ENCODE measurements at places on chromosomes 5 and 9. TPM values are rescaled to one million over a fixed set of nuclear protein-coding genes. Genes with fewer than 3 reads are reported as not detected.

DNA sequence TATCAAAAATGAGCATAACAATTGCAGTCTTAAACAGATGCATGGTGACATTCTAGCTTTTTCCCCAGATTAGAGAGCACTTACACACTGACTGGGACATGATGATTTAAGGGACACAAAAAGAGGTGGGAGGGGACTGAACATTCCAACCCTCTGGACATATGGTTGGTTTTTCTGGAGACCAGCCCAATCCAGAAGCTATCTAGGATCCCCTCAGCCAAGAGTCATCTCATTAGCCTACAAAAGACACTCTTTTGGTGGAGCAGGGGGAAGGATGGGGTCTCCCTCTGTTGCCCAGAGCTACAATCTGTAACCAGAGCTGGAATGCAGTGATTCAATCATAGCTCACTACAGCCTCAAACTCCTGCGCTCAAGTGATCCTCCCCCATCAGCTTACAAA lies 97.3 kb upstream of the IQGAP2 start:
- no peak for DNase-seq

GRCh38 chr9:116482740-116483139 lies 204.4 kb upstream of the TRIM32 start:
- DNase-seq = no peak

FKTN gene
- 6.0 TPM for total RNA-seq

- no peak for DNase-seq
These were observed 18.4 kb downstream of the ENC1 start for GRCh38 chr5:74622122-74622521.

DNA sequence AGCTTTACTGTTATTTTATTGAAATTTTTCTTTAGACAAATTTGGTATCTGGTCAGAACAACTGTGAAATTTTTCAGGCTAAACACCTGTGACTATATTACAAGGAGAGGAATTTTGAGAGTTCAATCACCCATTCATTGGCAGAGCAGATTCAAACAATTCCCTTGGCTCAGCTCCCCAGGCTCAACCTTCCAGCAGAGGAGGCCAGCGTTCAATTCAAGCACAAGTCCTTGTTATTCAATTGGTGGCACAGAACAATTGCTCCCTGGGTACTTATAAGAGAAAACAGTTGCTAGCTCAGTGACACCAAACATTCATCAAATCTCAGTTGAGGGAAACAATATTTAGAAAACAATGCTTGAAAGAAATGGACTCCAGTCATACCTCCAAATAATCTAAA lies 83.3 kb downstream of the SUSD1 start:
- no peak for DNase-seq

DNA sequence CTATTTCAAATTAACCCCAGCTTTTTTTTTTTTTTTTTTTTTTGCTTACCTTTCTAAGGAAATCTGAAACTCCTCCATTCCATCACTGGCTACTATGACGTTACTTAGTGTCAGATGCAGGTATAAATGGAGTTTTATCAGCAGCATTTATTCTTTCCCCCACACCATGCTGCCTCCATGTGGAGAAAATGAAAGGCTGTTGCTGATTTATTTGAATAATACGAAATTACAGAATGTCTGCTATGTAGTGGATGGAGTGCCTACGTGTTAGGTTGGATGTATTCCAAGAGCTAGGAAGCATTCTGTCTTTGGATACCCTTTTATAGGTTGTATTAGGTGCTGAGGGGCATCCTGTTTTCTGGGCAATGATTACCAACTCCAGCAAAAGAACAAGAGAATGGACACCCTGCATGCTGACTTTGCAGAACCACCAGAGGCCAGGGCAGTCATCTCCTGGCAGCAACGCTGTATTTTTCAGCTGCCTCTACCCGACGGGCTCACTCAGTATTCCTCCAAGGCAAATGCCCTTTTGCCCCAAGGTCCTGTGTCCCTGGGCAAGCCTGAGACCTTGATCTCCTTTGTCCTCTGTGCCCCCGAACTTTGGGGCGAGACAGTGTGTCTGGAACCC lies 199.5 kb downstream of the ALDH1A1 start:
- peak; percentile 30 for DNase-seq

DNA sequence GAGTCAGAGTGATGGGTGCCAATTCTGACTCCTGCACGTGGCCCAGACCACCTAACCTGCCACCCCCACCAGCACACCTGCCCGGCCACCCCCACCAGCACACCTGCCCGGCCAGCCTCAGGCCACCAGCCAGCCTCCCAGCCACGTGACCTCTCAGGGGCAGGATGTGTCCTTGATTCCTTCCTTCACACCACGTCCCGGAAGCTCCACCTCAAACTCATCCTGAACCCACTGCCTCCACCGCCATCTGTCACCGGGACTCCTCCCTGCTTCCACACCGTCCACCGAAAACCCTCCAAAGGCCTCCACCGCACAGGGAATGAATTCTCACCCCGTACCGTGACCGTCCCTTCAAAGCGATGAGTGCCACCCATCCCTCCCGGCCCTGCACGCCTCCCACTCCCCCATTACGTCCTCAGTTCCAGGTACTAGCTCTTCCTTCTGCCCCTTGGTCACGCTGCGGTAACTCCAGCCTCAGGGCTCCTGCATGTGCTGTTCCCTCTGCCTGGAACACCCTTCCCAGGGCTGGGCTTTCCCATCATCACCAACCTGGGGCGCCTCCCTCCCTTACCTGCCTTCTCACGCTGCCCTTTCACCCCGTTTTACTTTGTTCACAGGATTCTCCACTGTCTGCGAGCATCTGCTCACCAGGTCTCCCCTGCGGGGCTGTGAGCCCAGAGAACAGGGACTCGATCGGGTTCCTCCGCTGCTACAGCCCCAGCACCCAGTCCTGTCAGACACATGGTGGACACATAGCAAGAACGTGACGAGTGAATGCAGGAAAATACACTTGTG lies 82.9 kb downstream of the ADAMTS2 start:
- DNase-seq = no peak

DNA sequence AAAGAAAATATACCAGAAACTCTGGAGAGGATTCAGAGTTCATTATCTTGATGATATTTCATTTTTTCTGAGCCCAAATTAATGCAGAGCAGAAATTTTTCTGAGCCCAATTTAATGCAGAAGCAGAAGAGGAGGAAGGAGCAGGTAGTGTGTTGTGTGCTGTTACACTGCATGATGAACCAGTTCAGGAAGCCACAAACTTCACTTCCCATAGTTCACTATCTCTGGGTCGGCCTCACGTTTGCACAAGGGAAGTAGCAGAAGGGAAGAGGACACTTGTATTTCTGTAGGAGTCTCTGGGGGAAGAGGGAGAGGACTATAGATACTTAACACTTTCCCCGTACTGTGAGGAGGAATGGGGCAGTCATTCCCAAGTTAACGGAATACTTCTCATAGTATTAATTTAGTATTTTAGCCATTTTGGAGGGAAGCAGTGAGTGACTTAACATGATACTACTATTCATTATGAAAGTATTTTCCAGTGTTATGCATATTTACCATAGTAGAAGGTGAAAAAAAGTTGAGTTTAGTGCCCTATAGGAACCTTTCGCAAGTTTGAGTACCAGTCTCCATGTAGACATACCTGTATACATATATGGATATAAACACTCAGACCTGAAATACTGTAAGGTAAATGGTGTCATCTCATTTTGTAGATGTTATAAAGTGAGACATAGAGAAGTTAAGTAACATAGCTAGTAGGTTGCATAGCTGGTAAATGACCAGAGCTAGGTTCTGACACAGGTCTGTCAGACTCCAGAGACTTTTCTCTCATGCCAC lies 30.0 kb downstream of the XPA start:
- DNase-seq = no peak

DNA sequence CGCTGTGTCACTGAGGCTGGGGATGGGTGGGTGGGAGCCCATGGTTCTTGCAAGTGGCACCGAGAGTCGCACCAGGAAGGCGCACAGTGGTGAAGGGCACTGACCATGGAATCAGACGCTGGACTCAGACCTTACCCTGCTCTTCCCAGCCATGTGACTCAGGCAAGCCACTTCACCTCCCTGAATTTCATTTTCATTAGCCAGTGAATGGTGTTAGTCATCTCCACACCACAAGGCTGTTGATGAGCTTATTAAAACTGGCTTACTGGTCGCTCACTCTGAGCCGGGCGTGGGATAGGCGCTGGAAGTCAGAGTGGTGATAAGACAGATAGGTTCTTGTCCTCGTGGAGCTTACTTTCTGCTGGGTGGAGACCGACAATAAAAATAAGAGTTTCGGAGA lies 25.1 kb downstream of the FGF18 start:
- peak; percentile 33 for DNase-seq

DNA sequence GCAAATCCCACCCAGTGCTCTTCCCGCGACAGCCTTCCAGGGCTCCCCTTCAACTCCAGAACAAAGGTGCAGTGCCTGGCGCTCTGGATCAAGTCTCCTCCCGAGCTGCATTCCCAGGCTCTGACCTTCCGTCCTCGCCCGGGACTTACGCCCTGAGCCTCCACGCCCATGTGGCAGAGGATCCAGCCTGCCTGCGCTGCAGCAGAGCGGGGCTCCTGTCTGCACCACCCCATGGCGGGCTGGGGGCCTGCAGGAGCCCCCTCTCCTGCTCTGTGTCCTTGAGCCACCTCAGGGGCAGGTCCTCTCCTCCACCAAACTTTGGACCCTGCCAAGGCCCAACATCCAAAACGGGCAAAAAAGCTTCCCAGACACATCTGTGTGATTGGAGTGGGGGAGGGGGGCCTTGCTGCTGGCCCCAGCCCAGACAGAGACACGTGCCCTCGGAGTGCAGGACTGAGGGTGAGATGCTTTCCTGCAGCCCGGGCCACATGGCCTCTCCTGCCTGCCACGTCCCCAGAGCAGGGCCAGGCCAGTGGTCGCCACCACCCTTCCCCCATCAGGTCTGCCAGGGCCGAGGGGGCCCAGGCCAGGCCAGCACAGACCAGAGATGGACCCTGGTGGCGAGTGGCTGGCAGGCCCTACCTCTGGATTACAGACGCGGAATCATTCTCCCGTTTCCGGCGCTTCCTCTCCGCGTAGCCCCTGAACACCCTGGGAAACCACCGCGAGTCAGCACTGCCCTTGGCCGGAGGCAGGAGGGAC lies 4.4 kb downstream of the NSMF start:
- no peak for DNase-seq

CARTPT gene
- total RNA-seq = not detected

CDH18 gene
- not detected for total RNA-seq

DNA sequence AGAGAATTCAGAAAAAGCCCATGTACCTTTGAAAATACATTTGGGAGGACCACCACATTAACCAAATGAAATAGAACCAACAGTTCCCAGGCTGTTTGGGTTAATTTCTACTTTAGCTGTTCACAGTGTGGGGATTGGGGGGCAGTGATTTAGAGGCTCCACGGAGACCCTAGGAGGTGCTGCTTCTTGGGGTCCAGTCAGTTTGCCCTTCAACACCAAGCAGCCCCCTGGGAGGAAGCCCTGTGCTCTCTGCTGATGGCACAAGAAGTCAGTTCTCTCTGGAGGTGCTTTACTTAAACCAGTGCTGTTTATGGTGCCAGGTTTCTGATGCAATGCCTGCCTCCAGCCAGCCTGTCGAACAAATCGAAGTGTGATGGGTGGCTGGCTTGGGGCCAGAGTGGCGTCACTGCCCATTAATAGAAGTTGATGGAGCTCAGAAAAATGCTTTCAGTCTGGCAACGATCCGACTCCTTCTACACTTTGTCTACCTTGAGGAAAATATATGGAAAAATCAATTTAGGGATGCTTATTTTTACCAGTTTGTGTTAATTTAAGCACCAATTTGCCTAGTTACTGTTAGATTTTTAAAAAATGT lies 134.0 kb downstream of the SNX18 start:
- no peak for DNase-seq

- DNase-seq = no peak
These were observed 175.6 kb upstream of the CCNH start for GRCh38 chr5:87588316-87588715.

WNK2 gene
- total RNA-seq = not detected

GRCh38 chr9:133824106-133824801 lies 86.1 kb upstream of the SARDH start:
- no peak for DNase-seq

GRCh38 chr5:11520241-11520930 lies 383.9 kb downstream of the CTNND2 start:
- DNase-seq = no peak

DNA sequence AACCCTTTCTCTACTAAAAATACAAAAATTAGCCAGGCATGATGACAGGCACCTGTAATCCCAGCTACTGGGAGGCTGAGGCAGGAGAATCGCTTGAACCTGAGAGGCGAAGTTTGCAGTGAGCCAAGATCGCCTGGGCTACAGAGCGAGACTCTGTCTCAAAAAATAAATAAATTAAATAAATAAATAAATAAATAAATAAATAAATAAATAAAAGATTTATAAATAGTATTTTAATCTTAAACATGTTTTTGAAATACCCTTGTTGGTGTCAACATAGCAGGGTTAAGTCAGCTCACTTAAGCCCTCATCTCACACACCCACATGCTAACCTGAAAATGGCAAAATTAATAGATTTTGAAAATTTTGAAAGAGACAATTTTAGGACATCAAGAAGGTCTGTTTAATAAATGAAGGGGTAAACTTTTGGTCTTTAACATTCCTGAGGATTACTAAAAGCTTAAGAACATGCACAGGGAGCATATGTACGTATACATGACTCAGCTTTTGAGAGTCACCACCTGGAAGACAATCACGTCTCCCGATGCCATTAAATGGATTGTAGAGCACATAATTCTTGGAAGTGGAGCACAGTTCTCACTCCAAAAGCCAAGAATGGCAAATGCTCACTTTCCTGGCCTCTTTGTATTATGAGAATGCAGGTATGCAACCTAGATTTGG lies 202.5 kb downstream of the GDNF start:
- no peak for DNase-seq

AFAP1L1 gene
- total RNA-seq = 3.6 TPM

PCDHA9 gene
- not detected for total RNA-seq

GRCh38 chr9:118578467-118578866 lies 790.8 kb downstream of the BRINP1 start:
- DNase-seq = peak; percentile 12

DOCK2 gene
- total RNA-seq = 12.5 TPM

DNA sequence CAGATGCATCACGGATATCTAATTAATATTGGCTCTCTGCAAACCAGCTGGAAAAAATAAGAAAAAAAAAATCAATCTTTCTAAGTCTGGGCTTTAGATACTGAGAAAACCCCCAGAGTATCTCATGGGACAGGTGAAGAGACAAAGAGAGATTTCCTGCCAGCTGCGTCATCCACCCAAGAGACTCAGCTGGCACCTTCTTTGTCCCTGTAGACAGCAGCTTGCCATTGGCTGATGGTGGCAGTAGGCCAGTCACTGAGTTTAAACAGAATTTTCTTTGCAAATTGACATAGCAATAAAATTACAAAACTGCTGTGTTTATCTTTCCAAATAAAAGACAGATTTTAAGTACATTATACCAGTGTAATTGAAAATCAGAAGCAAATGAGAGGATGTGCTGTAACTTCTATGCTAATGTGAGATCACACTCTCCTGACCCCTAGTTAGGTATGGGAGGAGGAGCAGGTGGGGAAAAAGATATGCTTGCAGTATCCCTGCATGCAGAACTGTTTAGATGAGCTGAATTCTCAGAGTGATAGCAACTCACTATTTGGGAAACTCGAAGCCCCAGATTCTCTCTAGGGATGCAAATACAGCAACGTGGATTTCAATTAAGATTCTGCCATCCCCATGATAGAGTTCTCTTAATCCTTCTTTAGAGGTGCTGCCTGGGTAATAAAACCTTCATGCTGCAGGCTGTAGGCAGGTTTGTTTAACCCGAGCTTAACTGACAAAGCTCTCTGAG lies 72.2 kb downstream of the NMUR2 start:
- DNase-seq = no peak
